ENCODE measurements at places on chromosomes 1 and 21.

- DNase-seq, result no peak
Observed at GRCh38 chr1:39128126-39128525, 76.4 kb upstream of the MACF1 start.

GRCh38 chr1:235864931-235865525, 1.7 kb downstream of the LYST start:
- no peak for DNase-seq

- DNase-seq, result no peak
Observed at GRCh38 chr1:33606272-33606671, 133.8 kb downstream of the ZSCAN20 start.

DNA sequence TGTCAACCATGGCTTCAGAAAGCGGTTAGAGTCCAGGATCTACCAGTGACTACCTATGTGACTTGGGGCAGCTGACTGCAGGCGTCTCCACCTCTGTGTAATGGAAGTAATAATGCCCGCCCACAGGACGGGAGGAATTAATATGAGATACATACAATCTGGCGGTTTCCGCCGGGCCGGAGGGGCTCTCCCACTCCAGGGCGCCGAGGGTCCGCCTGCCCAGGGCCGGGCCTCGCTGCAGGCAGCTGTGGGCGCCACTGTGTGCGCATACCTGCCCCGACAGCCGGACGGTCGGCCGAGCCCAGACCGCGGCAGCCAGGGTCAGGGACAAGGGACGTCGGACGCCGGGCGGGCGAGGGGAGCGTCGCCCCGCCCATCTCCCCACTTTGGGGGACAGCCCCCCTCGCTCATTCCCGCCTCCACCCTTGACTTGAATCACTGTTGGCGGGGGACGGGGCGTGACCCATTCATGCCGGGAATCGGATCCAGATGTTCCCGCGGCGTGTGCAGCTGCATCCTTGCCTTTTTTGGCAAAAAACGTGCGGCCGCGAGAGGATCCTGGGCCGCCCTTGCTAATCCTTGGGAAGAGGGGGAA, 6.0 kb upstream of the SF3A3 start:
- DNase-seq, result no peak

- no peak for DNase-seq
Observed at GRCh38 chr1:32780628-32781234, 36.4 kb downstream of the YARS1 start.

DNA sequence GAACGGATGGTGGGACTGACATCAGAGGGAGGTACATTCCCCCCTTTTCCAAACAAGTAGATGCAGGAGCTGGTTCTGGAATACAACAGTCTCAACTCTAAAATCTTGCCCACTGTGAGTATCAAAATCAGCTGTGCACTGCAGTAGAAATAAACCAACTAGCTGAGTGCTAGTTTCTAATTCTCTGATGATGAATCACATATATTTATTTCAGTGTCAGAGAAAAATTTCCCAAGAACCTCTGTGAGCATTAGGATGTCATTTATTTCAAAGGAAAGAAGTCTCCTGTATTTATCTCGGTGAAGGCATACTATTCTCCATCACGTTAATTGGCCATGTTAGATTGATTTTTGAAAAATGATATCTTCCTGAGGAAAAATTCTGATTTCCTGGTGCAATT, 67.1 kb downstream of the LHX9 start:
- no peak for DNase-seq

DNA sequence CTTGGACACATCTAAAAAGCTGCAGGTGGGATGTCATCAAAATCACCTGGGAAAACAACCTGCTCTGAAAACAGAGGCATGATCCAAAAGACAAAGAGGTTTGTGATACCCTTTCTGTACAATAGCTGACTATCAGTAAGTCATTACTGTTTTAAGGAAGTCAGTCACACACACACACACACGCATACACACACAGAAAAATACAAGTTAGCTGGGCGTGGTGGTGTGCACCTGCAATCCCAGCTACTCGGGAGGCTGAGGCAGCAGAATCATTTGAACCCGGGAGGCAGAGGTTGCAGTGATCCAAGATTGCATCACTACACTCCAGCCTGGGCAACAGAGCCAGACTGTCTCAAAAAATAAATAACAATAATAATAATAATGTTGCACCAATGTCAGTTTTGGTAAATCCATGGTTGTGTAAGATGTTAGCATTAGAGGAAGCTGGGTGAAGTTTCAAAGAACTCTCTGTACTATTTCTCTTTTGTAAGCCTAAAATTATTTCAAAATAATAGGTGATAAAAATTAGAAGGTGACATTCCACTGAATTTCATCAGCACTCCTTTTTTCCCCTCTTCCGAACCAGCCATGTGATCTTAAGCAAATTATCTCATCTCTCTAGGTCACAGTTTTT, 9.9 kb upstream of the HLCS start:
- no peak for DNase-seq

DNA sequence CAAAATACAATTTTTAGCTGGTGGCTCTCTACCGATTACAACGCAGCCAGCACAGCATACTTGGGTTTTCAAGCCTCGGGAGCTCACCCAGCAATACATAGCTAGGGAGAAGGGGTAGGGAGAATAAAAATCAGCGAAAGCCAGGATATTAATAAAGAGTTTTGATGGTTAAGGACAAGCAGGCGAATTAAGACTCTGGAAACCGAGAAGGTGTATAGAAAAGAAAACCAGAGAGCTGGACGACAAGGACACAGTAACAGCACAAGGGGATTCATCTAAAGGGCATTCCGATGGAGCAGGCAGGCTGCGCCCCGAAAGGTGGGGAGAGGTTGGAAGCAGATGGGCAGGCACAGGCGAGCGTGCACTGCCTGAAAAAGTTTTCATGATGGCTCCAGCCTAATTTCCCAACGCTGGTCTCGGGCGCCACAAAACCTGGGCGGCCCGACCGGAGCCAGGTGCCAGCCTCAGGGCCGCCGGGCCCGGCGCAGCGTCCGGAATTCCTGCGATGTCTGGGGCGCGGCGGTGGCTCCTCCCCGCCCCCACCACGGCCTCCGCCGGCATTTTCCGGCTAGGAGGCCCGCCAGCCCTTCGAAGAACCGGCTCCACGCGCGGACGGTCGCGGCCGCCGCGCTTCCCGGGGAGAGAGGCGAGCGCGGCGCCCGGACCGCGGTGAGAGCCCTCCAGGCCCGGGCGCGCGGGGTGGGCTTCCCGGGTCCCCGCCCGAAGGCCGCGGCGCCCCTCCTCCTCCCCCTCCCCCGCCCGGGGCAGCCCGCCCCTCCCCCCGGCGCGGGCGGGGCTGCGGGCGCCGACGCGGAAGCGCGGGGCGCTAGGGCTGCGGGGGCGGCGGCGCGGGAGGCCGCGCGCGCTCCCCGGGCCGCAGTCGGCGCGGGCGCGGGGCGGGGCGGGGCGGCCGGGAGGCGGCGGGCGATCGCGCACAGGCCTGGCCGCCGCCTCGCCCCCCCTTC, 774 bp upstream of the DYRK1A start:
- DNase-seq, result no peak

Data from GM19239 (cell line).